ENCODE measurements at places on chromosomes 2 and 18.

DNA sequence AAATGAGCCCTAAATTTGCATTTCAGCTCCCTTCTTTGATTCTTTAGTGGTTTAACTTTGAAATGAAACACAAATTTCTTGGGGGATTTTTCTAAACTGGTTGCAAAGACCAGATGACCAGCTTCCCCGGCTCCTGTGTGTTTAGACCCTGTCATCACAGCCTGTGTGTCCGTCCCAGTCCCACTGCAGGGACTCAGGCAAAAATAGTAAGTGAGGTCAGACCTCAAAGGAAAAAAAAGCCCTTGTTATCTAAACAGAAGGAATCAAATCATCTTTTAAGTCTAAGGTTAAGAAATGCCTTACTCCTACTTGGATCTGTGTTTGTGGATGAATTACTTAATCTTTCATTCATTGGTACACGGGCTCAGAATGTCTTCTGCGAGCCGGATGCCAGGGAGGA lies 423.7 kb downstream of the LPIN1 start:
- no peak for DNase-seq

DNA sequence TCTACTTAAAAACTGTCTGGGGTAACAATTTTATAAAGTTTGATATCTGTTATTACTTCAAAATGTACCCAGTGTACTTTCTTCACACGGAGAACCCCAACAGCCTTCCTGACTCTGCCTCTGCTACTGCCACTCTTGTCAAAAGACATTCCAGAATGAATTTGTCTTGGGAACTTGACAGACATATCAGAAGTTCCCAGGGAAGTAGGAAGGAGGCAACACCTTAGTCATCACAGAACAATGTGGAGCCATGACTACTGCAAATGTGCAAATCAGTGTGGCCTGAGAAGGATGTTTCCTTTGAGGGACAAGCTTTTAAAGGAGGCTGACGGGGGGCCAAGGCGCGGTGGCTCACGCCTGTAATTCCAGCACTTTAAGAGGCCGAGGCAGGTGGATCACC lies 133.8 kb upstream of the RNF152 start:
- DNase-seq: no peak

- no peak for DNase-seq
These were observed 3.3 kb downstream of the AGAP1 start for GRCh38 chr2:235497096-235497495.

- no peak for DNase-seq
These were observed 47.0 kb upstream of the FOSL2 start for GRCh38 chr2:28345619-28346018.

GRCh38 chr18:58993260-58993659 lies 128.6 kb downstream of the ZNF532 start:
- no peak for DNase-seq

GRCh38 chr2:218187296-218188015 lies 20.7 kb upstream of the CXCR1 start:
- no peak for DNase-seq

DNA sequence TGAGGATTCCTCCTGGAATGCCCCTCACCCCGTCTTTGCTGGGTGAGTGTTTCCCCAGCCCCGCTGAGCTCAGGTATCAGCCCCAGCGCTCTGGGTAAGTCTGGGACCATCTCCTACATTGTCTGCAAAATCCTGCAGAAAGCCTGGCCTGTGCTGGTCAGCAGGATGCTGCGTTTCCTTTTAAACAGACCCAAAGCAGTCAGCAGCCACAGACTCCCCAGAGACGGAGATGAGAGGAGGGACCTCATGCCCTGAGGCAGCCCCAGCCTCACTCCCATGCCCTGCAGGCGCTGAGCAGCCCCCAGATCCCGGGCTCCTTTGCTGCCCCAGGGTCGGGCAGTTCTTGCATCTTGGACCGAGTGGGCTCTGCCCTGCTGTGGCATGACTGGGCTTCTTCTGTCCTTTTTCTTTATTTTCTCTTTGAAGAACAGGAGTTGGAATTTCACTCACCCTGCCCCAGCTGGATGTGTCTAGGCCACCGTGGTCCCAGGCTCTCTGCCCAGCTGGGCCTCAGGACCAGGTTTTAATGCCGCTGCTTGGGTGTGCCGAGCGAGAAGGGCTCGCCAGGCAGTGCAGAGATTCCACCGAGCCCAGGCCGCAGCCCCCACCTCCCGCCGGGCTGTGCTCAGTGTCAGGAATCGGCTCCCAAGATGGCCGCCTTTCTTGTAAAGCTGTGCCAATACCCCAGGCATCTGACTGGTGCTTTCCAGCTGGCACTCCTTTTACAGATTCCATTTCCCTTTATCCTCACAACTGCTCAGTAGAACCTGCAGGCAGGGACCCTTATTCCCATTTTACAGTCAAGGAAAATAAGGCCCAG lies 43.6 kb downstream of the ODC1 start:
- no peak for DNase-seq

Measured in activated CD4-positive, CD25-positive, alpha-beta regulatory T cell (primary cell).